ENCODE measurements at places on chromosomes 7 and 10.

GRCh38 chr7:92623544-92623943, 33.4 kb upstream of the FAM133B start:
- no peak for DNase-seq

DNA sequence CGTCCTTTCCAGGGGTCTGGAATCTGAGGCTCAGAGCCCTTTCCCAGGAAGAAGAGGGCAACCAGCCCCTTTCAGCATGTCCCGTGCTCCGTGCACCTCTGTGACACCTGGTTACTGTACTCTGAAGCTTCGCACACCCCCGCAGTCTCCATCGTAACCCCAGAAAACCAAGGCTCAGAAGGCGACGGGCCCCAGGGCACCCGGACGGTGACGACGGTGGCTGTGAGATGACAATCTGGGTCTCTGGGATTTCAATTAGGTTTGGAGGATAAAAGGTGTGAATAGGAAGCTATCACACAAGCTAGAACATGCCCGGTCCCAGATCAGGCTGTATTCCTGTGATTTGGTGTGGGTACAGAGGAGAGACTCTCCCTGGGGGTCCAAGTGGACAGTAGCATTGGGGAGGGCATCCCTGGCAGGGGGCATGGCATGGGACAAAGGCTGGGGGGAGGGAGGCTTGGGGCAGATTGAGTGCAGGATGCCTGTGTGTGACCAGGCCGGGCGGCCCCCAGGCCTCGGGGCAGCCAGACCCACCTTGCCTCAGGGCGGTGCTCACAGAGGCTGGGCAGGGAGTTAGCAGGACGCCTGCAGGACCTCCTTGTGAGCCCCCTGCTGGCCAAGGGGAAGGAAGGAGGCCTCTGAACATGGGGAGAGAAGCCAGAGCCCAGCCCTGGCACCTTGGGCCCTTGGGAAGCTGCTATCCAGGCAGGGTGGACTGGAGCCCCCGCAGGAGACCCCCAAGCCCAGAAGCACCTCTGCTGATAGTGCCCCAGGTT, 23.4 kb upstream of the PSMG3 start:
- DNase-seq, result no peak

DNA sequence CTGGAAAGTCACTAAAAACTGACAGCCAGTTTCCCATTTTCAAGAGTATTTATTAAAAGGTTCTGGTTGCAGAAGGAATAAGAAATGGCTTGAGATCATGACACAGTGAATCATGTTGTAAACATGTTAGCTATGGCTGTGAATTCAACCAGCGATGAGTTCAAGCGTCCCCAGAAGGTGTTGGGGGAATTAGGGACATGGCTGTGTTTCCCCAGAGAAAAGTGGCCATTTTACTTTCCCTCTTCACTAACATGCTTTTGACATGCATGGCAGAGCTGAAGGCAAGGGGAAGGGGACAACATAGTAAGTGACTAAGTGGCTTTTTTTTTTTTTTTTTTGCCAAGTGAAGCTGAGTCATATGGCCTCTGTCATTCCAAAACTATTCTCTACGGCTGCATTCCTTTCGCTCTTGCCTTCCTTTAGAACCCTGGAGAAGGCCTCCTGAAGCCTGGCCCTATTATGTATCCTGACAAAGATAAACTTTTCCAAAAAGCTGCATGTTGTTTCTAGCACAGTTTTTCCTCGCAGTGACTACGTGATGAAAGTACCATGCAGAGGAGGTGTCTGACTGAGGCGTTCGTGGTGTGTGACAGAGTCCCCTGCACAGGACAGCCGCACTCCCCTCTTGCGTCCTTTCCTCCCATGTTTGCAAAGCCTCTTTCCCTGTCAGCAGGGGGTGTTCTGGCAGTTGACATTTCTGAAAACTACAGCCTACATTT, 46.9 kb downstream of the EGFR start:
- DNase-seq, result no peak

DNA sequence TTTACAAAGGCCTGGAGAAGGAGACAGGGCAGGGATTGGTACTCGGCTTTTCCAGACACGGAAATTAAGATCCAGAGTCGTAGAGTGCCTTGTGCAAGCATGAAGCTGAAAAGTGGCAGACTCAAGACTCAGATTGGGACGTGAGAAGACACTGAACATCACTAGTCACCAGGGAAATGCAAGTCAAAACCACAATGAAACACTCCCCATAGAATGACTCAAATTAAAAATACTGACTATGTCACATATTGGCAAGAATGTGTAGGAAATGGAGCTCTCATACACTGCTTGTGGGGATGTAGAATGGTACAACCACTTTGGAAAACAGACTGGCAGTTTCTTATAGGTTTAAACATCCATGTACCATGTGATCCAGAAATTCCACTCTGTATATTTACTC, 472.0 kb downstream of the RPS24 start:
- no peak for DNase-seq

DNA sequence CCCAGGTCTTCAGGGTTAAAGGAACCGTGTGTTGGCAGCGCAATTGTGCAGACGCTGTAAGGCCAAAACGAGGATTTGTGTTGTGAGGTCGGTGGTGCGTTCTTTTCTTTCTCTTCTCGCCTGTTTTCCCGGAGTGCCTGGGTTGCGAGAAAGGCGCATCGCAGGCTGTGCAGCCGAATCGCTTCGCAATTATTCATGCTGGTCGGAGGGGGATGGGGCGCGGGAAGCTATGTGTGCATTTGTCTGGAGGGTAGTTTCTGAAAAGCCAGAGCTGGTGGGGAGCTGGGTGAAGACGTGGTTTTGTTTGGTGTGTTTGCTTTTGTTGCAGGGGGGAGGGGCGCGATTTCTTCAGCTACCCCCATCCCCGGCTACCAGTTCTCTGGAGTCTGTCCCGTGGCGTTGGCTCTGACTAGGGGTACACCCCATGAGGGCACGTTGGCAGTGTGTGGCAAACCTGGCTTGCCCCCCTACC, 2.1 kb downstream of the MXI1 start:
- DNase-seq, result peak; percentile 81

GRCh38 chr7:23467806-23468525, 2.3 kb downstream of the IGF2BP3 start:
- DNase-seq, result no peak

- no peak for DNase-seq
These were observed 59.9 kb downstream of the ADARB2 start for GRCh38 chr10:1677307-1677939.

DNA sequence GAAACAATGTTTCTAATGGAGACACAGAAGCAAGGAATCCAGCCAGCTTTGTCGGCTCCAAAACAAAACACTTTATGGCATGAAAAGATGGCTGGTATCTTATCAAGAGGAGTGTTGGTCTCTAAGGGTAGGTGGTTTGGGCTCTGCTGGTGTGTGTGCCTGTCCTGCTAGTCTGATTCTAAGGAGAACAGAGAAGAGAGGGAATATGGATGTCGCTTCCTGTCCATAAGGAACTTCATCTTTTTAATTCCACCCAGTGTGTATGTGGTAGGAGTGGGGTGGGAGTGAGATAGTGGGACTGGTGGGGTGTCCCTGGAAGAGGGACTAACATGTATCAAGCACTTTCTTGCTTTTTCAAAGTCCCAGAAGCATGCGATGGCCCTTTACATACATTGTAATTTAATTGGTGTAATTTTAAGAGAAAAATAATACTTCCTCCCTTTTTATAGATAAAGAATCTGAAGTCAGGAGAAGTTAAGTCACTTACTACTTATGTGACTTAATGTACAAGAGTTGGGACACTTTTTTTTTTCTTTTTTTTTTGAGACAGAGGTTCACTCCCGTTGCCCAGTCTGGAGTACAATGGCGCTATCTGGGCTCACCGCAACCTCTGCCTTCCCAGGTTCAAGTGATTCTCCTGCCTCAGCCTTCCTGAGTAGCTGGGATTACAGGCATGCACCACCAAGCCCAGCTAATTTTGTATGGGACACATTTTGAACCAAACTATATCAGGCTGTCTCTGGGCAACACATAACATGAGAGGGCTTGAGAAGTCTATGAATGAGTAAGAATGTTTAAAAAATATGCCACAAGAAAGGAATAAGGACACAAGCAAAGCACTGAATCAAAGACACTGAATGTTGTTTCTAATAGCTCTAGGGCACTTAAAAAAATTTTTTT, 18.8 kb downstream of the NT5C3A start:
- DNase-seq, result no peak
